ENCODE measurements at places on chromosomes 12 and 14. TPM values are rescaled to one million over a fixed set of nuclear protein-coding genes. Genes with fewer than 3 reads are reported as not detected.

TAS2R8 gene
- not detected for total RNA-seq

SLC39A2 gene
- total RNA-seq, result not detected

PSME1 gene
- total RNA-seq, result 49.2 TPM

CFL2 gene
- 529 TPM for total RNA-seq

CCDC184 gene
- 0.58 TPM for total RNA-seq

DYRK4 gene
- total RNA-seq, result 18.3 TPM

PLEKHG7 gene
- total RNA-seq, result not detected

C1S gene
- 81.0 TPM for total RNA-seq

SLC10A1 gene
- total RNA-seq, result not detected

GPD1 gene
- 133 TPM for total RNA-seq

SERPINA4 gene
- not detected for total RNA-seq

MYF5 gene
- total RNA-seq, result 4.4 TPM

RFC5 gene
- total RNA-seq, result 2.2 TPM

PAPLN gene
- total RNA-seq, result 0.79 TPM

All from psoas muscle (tissue), 8 donors.